Cardiac muscle cell (in vitro differentiated cells and primary cell): ENCODE measurements at places on chromosomes 7 and 10.

DNA sequence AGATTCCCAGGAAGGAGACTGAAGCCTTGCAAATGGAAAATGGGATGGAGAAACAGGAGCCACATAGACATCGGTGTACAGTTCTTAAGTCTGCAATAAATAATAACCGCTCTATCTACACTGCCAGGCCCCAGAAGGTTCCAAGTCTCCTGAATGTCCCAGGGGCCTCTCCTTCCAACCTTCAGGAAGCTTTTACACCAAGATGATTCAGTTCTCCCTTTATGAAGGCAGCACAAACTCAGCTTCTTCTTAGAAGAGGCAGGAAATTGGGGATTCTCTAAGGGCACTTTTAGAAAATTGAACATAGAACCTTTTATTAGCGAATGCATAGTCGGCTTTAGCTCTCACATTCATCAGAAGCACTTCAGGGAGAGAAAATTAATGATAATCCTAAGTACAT, 130.8 kb upstream of the LYZL1 start:
- DNase-seq: no peak

DNA sequence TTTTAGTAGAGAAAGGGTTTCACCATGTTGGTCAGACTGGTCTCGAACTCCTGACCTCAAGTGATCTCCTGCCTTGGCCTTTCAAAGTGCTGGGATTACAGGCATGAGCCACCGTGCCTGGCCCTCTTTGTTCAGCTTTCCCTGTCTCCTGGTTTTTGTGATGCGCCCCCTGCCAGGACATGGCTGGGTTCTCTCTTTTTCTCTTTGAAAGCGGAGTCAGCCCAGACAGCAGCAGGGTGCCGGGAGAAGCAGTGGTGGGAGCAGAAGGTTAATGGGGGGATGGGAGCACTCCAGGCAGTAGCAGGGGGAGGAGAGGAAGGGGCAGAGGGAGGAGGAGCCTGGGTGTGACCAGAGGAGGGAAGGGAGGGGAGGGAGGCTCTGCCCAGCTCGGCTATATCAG, 1.8 kb downstream of the MUC3A start:
- DNase-seq: peak; percentile 22

DNA sequence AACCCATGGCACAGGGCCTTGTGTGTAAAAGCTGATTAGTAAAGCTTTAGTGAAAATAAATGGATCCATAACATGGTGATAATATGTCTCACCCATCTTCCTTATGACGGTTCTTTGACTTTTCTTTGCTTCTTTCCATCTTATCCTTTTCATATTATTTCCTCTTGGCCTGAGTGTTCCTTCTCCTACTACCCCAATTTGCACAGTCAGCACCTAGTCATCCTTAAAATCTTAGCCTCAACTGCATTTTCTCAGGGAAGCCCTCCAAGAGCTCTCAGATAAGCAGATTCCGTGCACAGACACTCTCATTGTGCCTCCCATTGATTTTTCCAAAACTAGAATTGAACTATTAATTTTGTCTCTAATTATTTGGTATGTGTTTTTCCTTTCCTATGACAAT, 112.4 kb downstream of the PTN start:
- DNase-seq: no peak

GRCh38 chr7:83410989-83411591, 237.8 kb downstream of the SEMA3E start:
- peak; percentile 71 for DNase-seq

GRCh38 chr10:7225133-7225532, 185.7 kb downstream of the SFMBT2 start:
- no peak for DNase-seq

DNA sequence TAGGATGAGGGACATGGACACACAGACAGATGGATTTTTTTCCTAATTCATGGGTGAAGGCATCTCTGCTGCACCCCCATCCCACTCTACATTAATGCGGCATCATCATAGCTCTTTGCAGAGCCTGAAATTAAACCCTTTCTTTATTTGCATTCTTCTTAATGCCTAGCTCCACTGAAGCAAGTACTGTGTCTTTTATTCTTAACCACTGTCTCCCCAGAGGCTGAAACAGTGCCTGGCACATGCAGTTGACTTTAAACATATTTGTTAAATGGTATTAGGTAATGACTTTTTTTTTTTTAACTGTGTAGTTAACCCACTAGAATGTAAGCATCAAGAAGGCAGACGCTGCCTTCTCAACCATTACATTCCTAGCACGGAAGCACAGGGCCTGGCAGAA, 73.5 kb downstream of the SMURF1 start:
- no peak for DNase-seq

GRCh38 chr10:10973310-10973709, 44.4 kb upstream of the CELF2 start:
- DNase-seq: no peak

DNA sequence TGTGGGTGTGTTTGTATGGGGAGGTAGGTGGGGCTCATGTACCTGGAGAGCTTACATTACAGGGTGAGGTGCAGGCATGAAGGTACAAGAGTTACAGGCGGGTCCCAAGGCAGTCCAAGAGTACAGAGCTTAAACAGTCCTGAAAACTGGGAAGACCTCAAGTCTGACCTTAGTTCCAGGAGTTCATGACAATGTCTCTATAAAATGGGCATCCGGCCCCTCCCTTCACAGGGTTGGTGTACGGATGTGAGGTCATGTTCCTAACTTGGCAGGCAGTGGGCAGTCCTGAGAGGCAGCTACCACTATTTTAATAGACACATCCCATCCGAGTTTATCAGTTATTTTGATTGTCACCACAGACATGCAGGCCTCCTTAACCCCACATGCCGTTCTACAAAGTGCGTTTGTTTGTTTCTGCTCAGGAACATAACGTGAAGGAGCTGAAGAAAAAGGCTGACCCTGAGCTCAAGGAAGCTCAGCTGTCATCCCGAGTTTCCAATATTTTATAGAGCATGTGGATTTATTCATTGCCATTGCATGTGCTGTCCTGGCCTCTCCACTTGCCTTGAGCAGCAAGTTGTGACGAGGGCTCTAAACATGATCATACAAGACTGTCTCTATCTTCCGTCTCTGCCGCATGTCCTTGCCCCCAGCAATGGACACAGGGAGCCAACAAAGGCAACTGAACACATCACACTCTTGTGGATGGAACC, 647.5 kb upstream of the IGFBP3 start:
- DNase-seq: no peak

- no peak for DNase-seq
Observed at GRCh38 chr7:99344061-99344647, 18.5 kb downstream of the ARPC1A start.

GRCh38 chr10:50991456-50992355, 82.6 kb upstream of the PRKG1 start:
- DNase-seq: peak; percentile 58

DNA sequence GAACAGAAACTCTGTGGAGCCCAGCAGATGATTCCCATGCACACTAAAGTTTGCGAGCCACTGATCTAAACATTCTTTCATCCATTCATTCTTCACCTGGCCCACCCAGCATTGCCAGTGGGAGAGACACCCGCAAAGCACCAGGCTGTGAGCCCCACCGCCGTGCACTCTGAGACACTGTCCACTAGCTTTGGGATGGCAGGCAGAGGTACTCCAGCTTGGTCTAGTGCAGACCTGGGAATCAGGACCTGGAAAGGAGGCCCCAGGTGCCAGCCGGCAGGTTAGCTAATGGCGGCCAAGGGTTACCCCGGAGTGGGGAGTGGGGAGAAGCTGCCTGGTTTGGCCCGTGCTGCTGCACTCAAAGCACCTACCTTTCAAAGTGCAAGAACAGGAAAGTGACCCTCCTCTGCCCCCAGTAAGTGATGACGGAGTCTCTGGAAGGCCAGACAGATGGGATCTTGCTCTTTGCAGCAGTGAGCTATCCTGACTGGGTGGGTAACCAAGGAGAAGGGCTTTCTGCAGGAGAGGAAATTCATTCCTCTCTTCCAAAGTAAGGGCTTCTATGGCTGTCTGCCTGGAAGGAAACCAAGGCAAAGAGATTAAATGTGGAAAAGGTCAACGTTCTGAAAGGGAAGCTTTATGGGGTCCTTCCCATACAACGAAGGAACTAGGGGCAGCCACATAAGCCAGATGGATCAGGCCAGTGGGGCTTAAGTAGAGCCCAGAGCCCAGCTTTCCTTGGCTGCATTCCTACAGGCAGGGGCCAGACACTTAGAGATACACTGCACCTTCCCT, 74.2 kb upstream of the LRRC4 start:
- DNase-seq: no peak

GRCh38 chr7:74561898-74562613, 95.5 kb upstream of the GTF2I start:
- no peak for DNase-seq

DNA sequence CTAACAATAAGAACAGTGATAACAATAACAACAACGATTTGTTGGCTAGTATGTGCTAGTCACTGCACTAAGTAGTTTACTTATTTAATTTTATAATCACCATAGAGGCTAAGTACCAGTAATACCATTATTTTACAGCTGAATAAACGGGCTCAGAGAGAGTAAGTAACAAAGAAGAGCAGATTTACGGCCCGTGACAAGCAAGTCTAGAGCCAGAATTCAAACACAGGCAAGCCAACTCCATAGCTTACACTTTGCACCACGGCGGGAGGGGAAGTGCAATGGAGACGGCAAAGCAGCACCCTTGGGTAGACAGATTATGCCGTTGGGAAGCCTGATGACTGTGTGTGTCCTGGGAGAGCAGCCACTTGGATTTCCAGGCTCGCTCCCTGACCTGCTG, 1.2 kb upstream of the OR6V1 start:
- no peak for DNase-seq
